Esophagus muscularis mucosa (tissue), 4 donors: ENCODE measurements at places on chromosomes 4 and X.

- DNase-seq: no peak
Measured at GRCh38 chrX:6768881-6769280, 234.0 kb upstream of the VCX3A start.

- no peak for DNase-seq
Measured at GRCh38 chrX:122941806-122942205, 242.3 kb upstream of the GRIA3 start.

DNA sequence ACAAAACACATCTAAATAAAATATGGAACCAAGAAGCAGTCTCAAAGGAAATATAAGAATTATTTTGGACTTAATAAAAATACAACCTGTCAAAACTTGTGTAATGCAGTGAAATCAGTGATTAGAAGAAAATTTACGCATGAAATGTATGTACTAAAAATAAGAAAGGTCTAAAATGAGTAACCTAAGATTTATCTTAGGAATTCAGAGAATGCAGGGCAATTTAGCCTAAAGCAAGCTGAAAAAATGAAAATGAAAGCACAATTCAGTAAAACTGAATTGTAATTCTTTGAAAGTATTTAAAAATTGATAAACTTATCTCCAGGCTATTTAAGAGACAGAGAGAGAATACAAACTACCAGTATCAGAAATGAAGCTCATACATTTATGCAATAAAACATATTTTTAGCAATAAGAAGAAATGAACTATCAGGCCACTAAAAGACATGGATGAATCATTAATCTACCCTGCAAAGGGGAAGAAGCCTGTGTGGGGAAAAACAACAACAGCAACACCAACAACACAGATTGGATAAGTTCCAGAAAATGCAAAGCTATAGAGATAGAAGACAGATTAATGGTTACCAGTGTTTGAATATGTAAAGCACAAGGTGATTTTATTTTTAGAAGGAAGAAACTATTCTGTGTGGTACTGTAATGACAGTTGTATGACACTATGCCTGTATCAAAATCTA lies 442.0 kb upstream of the ADGRL3 start:
- no peak for DNase-seq

DNA sequence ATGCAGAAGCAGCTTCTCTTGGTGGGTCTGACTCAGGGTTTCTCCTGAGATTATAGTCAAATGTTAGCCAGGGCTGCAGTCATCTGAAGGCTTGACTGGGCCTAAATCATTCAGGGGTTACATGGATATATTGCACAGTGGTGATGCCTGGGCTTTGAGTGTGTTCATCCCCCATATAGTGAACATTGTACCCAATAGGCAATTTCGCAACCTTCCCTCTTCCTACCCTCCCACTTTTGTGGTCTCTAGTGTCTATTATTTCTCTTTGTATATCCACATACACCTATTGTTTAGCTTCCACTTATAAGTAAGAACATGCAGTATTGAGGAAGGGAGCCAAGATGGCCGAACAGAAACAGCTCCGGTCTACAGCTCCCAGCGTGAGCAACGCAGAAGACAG lies 90.3 kb upstream of the CAMK2D start:
- DNase-seq: no peak

- peak; percentile 99 for DNase-seq
Measured at GRCh38 chr4:41990365-41991111, at the start of gene SLC30A9. Gene SLC30A9 (plus strand): TSS chr4:41990530. CDS start chr4:41990652, 122 bp downstream.

- DNase-seq: no peak
Measured at GRCh38 chrX:44062840-44063239, 89.7 kb upstream of the NDP start.

DNA sequence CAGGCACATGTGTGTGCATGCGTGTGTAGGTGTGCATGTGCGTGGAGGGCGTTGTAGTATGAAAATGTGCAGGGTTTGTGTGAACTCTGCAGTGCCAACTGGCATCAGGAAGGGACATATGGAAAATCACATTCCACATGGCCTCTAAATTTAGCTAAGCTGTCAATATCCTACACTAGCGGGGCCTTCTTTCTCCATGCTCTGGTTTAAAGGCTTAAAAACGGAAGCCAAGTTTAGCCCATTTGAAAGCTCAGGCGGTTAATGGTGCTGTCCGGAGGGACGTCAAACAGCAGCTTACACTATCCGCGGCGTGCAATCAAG lies 144.1 kb upstream of the NOCT start:
- no peak for DNase-seq

GRCh38 chr4:106893395-106893881 lies 142.7 kb downstream of the DKK2 start:
- DNase-seq: no peak

DNA sequence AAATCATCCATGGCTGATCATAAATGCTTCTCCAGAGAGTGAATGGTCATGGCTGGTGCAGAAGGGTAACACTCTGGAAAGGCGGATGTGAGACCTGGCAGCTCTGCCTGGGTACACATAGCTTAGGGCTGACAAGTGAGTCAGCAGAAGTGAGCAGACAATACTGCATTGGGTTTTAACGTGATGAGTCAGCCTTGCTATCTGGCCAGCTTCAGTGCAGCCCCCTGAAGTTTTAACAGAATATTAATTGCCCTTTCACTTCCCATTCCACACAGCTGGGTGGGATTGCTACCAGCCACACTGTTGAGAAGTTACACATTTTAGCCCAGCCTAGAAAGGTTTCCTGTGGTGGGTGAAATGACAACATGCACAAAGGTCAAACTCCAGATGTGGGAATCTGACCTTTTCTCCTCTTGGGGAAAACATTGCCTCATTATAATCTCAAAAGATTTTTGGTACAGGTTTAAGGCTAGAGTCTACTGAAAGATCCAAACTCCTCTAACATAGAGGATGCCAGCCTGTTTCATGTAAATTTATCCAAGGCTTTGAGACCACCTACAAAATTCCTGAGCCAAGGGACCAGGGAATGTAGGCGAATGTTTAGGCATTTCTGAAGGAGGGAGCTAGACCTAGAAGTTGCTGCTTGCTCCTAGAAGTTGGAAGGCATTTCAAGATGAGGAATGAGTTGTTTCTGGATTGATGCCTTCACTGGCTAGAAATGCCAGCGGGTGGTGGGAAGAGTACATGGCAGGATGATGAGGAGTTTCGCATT lies 230.3 kb upstream of the PGRMC2 start:
- DNase-seq: no peak

DNA sequence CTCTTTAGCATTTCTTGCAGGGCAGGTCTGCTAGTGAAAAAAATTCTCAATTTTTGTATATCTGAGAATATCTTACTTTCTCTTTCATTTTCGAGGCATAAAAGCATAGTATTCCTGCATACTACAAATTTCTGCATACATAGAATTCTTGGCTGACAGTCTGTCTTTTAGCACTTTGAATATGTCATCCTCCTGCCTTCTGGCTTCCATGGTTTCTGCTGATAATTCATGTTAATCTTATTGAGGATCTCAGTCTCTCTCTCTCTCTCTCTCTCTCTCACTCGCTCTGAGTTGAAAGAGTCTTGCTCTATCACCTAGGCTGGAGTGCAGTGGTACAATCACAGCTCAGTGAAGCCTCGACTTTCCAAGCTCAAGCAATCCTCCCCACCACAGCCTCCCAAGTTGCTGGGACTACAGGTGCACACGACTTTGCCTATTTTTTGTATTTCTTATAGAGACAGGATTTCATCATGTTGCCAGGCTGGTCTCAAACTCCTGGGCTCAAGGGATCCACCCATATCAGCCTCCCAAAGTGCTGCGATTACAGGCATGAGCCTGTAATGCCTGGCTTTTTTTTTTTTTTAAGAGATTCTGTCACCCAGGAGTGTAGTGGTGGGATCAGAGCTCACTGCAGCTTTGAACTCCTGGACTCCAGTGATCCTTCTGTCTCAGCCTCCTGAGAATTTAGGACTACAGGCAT lies 161.3 kb downstream of the FNIP2 start:
- no peak for DNase-seq

DNA sequence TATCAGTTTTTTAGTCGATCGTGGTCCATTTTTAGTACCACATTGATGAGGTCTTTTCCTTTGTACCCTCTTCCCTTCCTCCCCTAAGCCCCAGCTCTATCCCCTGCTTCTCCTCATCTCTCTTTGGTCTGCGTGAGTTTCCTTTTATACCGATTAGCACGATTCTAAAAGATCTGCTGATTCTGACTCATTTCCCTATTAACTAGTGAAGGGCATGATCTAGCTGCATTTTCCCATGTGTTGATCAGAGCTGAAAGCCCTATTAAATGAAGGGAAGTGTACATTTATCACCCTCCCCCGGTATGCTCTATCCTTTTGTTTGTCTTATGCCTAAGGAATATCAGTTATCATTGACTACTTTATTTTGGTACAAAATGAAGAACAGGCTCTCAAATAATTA lies 181.7 kb upstream of the NPY2R start:
- no peak for DNase-seq

DNA sequence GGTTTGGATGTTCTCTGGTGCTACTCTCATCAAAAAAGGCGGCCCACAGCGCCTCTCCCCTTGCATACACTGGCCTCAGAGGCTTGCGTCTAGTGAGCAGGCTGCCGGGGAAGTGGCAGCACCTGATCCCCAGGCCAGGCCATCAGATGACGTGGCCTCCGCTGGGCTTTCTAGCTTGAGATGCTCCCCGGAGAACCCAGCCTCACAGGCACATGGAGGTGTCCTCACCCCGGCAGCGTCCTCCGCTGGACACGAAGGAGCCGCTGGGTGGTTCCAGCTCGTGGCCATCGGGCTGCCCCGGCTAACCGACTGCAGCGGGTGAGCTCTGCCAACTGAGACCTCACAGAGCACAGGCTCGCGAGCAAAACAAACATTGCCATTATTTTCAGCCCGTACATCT lies 12.8 kb downstream of the IRAK1 start:
- no peak for DNase-seq

GRCh38 chr4:80261989-80262600 lies 4.4 kb upstream of the FGF5 start:
- DNase-seq: no peak

GRCh38 chr4:6470502-6471306 lies 1.7 kb downstream of the PPP2R2C start:
- DNase-seq: no peak

DNA sequence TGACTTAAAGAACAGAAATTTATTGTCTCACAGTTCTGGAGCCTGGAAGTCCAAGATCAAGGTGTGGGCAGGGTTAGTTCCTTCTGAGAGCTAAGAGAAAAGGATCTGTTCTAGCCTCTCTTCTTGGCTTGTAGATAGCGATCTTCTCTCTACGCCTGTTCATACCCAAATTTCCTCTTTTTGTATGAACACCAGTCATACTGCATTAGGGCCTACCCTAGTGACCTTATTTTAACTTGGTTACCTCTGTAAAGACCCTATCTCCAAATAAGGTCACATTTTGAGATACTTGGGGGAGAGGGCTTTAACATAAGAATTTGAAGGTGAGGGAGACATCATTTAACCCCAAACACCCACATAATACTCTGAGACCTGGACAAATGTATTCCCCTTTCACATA lies 55.6 kb upstream of the SPP1 start:
- DNase-seq: no peak

DNA sequence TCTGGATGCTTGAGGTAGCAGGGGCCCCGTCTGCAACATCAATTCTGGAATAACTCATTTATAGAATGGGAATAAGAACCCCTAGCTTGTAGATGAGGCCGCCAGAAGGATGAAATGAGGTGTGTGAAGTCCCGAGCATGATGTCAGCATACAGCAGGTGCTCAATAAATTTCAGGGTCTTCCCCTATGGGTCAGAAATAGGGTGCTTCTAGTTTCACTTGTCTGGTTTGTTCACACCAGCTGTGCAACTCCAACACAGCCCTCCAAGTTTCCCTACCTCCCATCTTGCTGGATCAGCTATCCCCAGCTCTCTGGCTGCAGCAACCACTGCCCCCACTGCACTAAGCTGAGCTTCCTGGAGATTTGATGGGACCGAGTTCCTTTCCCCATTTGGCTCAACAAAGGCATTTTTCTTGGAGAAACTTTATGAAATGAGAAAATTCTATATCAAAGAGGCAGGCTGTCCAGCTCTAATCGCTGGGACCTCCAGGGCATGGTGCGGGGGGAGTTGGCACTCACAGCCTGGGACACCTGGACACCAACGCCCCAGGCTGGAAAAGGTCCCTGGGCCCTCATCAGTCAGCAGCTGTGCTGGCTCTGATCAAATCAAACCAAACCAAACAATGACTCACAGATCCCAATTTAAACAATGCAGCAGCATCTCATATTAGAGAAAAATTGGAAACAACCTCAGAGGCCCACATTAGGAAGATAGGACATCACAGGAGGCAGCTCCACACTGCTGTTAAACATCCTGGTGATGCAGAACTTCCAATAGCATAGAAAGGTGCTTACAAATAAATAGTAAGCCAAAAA lies 13.3 kb downstream of the SLC2A9 start:
- DNase-seq: no peak

- no peak for DNase-seq
Measured at GRCh38 chrX:53244610-53245009, 19.6 kb upstream of the KDM5C start.

DNA sequence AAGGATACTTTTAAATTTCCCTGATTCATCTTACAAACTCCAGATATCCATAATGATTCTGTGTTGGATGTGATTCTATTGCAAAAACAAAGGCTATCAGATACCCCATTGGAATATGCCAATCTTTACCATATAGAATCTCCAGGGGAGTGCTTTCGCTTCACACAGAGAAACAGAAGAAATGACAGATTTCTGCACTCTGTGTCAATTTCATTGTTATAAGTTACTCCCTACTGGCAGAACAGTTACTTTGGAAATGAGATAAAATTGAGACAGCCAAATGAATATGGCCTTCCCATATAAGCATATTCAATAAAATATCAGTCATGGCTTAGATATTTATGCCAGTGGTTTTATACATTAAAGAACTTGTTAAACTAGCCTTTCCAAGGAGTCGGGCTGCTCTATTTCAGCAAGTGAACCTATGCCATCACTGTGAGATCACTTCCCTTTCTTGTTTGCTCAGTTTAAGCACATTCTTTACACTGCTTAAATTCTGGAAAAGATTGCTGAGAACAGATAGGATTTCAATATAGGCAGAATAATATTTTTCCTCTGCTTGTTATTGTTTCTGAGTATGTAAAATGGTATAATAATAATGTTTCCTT lies 127.5 kb upstream of the ANXA10 start:
- no peak for DNase-seq

DNA sequence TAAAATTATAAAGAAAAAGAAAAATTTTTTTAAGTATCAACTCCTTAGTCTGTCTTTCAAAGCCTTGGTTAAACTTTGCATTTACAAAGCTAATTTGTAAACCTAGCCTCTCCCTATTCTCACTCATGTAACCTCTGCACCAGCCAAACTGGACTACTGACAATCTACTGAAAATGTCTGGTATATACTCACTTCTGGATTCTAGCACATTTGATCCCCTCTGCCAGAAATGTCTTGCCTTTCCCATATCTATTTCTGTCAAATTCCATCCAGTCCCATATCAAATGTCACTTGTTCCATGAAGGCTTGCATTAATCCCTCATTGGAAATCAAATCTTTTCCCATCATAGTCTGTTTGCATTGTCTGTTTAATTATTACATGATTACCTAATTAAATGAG lies 105.8 kb upstream of the KLHL13 start:
- DNase-seq: no peak

- DNase-seq: no peak
Measured at GRCh38 chr4:41881981-41882624, 53.1 kb upstream of the TMEM33 start.

GRCh38 chr4:96558466-96558865 lies 718.6 kb downstream of the PDHA2 start:
- no peak for DNase-seq

GRCh38 chrX:39377773-39378172 lies 576.5 kb downstream of the MID1IP1 start:
- no peak for DNase-seq
